ENCODE measurements at places on chromosomes 4 and X.

DNA sequence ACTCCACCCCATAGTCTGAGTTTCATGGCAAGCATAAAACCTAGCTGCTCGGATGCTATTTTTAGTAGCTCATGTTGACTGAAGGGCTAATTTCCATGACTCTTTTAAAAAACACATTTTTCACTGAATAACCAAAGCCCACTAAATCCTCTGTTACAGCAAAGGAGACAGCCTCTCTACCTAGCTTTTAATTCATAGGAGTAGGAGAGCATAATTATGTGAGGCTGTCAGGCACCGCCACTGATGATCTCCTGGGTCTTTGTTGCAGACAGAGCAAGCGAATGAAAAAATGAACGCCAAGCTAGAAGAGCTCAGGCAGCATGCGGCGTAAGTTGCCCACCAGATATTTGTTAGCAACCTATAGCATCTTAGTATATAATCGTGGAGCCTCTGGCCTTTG lies 53.5 kb downstream of the KIF4A start:
- DNase-seq: no peak

DNA sequence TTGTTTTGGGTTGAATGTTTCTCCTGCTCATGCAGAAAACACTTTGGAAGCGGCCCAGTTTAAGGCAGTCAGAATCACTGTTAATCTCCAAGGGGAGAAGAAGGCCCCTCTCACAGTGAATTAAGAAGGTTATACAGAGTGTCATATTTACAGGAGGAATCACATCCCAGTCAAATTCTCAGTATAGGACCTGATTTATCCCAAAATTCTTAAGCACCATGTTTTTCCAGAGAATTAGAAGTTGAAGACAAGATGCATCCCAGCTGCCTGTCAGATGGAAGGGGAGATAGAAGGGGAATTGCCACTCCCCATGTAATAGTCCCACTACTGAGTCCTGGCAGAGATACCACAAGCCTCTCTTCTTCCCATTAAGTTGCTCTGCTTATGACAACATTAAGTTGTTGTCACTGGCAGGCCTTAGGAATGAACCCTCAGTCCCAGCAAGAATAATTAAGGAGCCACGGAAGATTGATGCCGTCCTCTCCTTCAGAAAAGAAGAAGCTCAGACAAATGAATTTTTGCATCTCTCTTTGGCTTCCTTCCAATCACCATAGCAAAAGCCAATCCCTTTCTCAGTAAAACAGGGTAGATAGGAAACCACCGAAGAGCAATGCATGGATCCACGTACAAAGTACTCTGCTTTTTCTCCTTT lies 138.4 kb downstream of the LDB2 start:
- no peak for DNase-seq

- no peak for DNase-seq
Observed at GRCh38 chr4:10007436-10007740, 13.9 kb downstream of the SLC2A9 start.

DNA sequence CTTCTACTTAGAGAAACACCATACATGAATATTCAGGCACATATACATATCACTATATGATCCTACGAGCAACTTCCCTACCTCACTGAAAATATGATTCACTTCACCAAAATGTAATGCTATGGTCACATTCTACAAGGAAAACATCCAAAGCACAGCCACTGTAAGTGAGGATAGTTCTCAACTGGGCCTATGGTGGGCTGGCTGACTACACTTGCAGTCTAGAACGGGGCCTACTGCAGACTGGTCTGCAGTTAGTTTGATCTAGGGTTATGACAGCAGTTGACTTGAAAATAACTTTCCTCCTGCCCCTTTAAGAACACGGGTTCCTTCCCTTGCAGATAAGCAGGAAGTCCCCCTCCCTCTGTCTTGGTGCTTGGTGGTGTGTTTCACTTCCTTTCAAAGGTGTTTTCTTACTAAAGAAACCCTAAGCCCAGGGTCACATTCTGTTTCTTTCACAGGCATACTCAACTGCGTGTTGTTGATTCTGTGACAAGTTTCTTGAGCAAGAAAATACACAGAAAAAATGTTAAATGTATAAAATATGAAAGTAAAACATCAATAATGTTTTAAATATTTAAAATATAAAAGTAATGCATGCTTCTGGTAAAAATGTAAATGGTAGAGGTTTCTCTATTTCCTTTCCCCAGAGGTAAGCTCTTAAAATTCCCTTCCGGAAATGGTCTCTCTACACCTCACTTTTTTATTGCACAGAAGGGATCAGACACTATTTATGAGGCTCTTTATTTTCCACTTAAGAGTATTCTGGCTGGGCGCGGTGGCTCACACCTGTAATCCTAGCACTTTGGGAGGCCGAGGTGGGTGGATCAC lies 18.0 kb upstream of the TMSB4X start:
- no peak for DNase-seq

- DNase-seq: no peak
Observed at GRCh38 chr4:182273191-182273935, 30.2 kb downstream of the TENM3 start.
